Vagina (tissue), 2 donors: ENCODE measurements at places on chromosomes 11 and 22. TPM values are rescaled to one million over a fixed set of nuclear protein-coding genes. Genes with fewer than 3 reads are reported as not detected.

- DNase-seq: no peak
These were observed 45.6 kb downstream of the PITPNB start for GRCh38 chr22:27873472-27873871.

GRCh38 chr11:93564895-93565294 is 21.7 kb upstream of the SMCO4 start:
- DNase-seq: no peak

DNA sequence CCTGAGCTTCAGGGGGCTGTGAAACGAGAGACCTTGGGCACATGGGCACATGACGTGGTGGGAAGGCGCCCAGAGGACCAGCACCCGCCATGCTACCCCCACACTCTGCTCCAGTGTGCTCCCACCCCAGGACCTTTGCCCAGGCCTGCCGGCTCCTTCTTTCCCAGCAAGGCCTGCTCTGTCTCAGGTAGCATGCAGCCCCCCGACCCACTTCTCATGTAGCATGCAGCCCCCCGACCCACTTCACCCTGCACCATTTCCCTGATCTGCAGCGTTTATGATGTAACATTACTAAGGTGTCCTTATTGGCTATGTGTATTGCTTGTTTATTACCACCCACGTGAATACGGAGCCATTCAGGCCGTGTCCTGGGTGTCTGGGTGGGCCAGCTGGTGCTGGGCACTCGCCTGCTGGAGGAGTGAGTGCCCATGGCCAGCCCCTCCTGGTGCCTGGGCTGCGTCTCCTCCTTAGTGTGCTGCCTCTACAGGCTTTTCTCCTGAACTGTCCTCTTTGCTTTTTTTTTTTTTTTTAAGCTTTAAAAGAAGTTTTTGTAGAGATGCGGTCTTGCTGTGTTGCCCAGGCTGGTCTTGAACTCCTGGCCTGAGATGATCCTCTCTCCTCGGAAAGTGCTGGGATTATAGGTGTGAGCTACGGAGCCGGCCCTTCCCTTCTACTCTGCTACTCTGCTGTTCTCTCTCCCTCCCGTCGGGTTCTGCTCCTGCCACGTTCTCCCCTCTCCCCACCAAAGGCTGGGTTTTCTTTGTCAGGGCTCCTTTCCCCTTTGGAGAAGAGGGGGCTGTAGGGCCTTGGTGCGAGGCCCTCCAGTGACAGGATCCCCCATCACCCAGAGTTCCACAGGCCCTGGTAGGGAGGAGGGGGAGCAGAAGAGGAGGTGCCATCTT is 29.4 kb downstream of the LRP5 start:
- DNase-seq: no peak

Gene CABP7
- total RNA-seq: not detected

- no peak for DNase-seq
These were observed 7.4 kb upstream of the BIRC3 start for GRCh38 chr11:102309621-102310541.

Gene PANX3
- total RNA-seq: not detected

DNA sequence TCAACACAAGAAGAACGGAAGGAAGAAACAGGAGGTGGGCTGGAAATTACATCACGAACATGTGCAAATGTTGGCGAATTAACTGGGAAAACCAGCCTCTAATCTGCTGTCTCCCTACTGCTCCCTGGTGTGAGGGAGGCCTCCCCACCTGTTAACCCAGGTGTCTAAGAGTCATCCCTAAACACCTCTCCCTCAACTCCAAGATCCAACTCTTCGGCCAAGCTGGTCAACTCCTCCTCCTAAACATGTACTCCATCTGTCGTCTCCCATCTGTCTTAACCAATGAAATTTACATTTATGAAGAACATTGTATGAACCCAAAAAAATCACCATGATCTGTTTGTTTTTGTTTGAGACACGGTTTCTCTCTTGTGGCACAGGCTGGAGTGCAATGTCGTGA is 154.2 kb downstream of the LARGE1 start:
- DNase-seq: no peak

Gene CDC45
- 0.74 TPM for total RNA-seq
